ENCODE measurements at places on chromosomes 5 and 9. TPM values are rescaled to one million over a fixed set of nuclear protein-coding genes. Genes with fewer than 3 reads are reported as not detected.

The ZBTB34 gene
- 4.5 TPM for total RNA-seq

GRCh38 chr5:41925555-41925951 lies 472 bp downstream of the FBXO4 start:
- H3K4me1 ChIP-seq, result peaks cover 34% of the 10 kb centered on the region
- DNase-seq, result peak; percentile 29
- peak overlapping the region; percentile 96 for H3K27ac ChIP-seq
- peaks cover 9% of the 10 kb centered on the region for H3K36me3 ChIP-seq
- no peaks in the 10 kb centered on the region for H3K27me3 ChIP-seq
- peak overlapping the region; percentile 88 for H3K4me3 ChIP-seq

GRCh38 chr5:79961716-79962574 lies 29.1 kb downstream of the MTX3 start:
- no peaks in the 10 kb centered on the region for H3K36me3 ChIP-seq
- no peaks in the 10 kb centered on the region for H3K4me1 ChIP-seq
- no peak overlapping the region for H3K4me3 ChIP-seq
- no peak for DNase-seq
- H3K27me3 ChIP-seq, result no peaks in the 10 kb centered on the region

DNA sequence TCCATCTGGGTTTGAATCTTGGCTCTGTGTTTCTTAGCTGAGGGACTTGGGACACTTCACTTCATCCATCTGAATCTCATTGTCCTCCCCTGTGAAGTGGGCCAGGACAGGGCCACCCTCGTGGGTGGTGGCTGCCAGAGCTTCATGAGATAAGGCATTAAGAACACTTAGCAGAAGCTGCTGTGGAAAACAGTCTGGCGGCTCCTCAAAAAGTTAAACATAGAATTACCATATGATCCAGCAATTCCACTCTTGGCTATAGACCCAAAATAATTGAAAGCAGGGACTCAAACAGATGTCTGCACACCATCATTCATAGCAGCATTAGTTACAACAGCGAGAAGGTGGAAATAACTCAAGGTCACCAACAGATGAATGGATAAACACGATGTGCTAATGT lies 42.4 kb upstream of the GGTA1 start:
- DNase-seq, result peak; percentile 44
- peak overlapping the region; percentile 69 for H3K27ac ChIP-seq
- H3K27me3 ChIP-seq, result no peaks in the 10 kb centered on the region
- H3K4me3 ChIP-seq, result no peak overlapping the region
- no peaks in the 10 kb centered on the region for H3K36me3 ChIP-seq

DNA sequence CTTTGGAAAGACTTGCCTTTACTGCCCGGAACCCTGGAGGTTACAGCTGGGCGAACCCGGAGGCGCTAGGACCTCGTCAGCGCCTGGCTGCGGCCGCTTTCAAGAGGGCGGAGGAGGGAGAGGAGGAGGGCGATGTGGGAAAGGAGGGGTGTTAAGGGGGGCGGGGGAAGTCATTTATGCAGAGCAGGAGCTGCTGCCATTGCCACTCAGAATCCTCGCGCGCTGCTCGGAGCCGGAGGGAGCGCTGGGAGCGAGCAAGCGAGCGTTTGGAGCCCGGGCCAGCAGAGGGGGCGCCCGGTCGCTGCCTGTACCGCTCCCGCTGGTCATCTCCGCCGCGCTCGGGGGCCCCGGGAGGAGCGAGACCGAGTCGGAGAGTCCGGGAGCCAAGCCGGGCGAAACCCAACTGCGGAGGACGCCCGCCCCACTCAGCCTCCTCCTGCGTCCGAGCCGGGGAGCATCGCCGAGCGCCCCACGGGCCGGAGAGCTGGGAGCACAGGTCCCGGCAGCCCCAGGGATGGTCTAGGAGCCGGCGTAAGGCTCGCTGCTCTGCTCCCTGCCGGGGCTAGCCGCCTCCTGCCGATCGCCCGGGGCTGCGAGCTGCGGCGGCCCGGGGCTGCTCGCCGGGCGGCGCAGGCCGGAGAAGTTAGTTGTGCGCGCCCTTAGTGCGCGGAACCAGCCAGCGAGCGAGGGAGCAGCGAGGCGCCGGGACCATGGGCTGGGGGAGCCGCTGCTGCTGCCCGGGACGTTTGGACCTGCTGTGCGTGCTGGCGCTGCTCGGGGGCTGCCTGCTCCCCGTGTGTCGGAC lies at the start of gene PCSK5:
Gene PCSK5 (plus strand): TSS at position 202 of the 805 bp plus-strand sequence. CDS start 509 bp downstream, at position 711.
- H3K4me3 ChIP-seq, result peak within 1 kb of the TSS; percentile 85
- peaks cover 48% of the 10 kb centered on the region for H3K4me1 ChIP-seq
- peak within 1 kb of the TSS; percentile 87 for H3K27ac ChIP-seq

DNA sequence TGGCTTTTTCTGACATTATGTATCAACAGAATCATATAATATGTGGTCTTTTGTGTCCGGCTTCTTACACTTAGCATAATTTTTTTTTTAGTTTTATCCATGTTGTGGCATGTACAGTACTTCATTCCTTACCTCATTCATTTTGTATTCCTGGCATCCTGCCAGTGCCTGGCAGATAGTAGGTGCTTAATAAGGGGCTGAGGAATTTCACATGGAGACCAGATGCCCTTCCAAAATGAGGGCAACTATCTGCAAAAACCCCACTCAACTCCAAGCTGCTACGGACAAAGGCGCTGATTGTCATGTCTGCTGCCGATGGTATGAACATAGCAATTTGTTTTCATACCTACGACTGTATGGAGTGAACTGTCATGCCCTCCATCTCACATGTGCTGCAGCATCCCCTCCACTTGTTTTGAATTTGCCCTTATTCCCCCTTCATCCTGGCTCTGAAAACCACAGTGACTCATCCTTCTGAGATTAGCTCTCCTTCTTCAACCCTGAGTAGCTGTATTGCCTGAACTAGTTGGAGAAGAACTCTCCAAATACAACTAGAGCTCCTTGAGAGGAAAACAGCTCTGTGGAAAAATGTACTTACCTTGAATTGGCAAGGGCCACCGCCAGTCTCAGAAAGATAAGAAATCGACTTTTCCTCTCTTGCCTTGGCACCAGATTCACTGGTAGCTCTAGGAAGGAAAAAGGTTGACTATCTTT lies 41.3 kb upstream of the FOXE1 start:
- H3K4me3 ChIP-seq, result no peak overlapping the region
- DNase-seq, result no peak
- H3K4me1 ChIP-seq, result no peaks in the 10 kb centered on the region
- H3K36me3 ChIP-seq, result no peaks in the 10 kb centered on the region
- no peak overlapping the region for H3K27ac ChIP-seq
- H3K27me3 ChIP-seq, result peaks cover 43% of the 10 kb centered on the region

- no peaks in the 10 kb centered on the region for H3K36me3 ChIP-seq
- H3K27me3 ChIP-seq, result no peaks in the 10 kb centered on the region
- no peak for DNase-seq
- no peak overlapping the region for H3K4me3 ChIP-seq
Measured at GRCh38 chr9:129078691-129079503, 2.0 kb upstream of the DOLPP1 start.

The QRFP gene
- total RNA-seq, result not detected

- no peak for DNase-seq
- H3K4me1 ChIP-seq, result peaks cover 94% of the 10 kb centered on the region
Measured at GRCh38 chr5:163506726-163507125, 1.3 kb downstream of the MAT2B start.

The DIPK1B gene
- total RNA-seq, result 21.4 TPM

The SPINK6 gene
- not detected for total RNA-seq

The DMRT3 gene
- not detected for total RNA-seq

DNA sequence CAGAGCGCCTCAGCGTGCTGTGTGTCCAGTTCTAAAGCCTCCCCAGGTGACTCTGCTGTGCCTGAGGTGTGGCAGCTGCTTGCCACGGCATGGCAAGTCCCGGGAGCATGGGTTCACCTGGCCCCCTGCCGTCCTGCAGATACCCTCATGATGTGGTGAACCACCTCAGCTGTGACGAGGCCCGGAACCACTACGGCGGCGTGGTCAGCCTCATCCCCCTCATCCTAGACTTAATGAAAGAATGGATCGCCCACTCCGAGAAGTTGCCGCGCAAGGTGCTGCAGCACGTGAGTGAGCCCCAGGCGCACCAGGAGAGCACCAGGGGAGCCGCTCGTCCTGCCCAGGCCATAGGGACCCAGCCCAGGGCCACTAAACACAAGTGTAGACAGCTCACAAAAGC lies 9.5 kb downstream of the SPACA9 start:
- no peak overlapping the region for H3K27ac ChIP-seq
- no peaks in the 10 kb centered on the region for H3K27me3 ChIP-seq
- no peak for DNase-seq
- H3K4me1 ChIP-seq, result no peaks in the 10 kb centered on the region
- H3K36me3 ChIP-seq, result peaks cover 15% of the 10 kb centered on the region

- H3K4me1 ChIP-seq, result no peaks in the 10 kb centered on the region
- H3K27me3 ChIP-seq, result no peaks in the 10 kb centered on the region
- no peak overlapping the region for H3K4me3 ChIP-seq
- no peak for DNase-seq
Measured at GRCh38 chr9:81423589-81424326, 265.6 kb downstream of the TLE1 start.

DNA sequence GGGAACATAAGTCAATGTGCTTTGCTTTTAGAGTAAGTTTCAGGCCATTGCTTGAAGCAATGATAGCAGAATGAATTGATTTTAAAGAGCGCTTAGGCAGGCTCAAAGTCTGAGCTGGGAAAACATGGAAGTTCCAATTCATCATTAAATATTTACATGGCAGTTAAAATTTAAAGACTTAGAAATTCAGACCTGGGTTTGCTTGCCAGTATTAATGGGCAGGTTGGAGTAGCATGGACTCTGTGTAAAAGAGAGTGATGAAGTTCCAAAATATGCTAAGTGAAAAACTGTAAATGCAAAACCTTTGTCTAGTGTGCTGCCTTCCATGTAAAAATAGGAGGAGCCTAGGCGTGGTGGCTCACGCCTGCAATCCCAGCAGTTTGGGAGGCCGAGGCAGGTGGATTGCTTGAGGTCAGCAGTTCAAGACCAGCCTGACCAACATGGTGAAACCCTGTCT lies 48.3 kb upstream of the PIK3R1 start:
- H3K4me3 ChIP-seq, result no peak overlapping the region
- no peak overlapping the region for H3K27ac ChIP-seq
- no peaks in the 10 kb centered on the region for H3K36me3 ChIP-seq
- no peak for DNase-seq

The HTR1A gene
- total RNA-seq, result not detected

DNA sequence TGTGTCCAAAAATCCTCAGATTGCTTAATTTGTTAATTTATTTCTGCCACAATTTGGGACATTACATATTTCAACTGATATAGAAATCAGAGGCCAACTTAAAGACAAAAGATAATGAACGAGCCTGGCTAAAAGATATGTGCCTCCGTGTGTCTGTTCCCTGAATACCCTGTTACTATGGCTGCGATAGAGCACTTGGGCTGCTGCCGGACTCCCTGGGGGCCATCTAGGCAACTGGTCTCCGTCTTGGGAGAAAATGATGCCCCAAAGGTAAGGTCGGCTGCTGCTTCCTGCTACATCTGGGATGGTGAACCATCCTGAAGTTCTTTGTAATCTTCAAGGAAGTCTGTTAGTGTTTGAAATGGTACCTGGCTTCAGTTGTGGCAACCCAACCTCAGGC lies 72.0 kb downstream of the RCL1 start:
- peaks cover 18% of the 10 kb centered on the region for H3K36me3 ChIP-seq
- no peak overlapping the region for H3K4me3 ChIP-seq
- H3K27ac ChIP-seq, result no peak overlapping the region
- no peaks in the 10 kb centered on the region for H3K27me3 ChIP-seq
- no peak for DNase-seq

The SLC25A46 gene
- 67.9 TPM for total RNA-seq

The CD72 gene
- 0.63 TPM for total RNA-seq

The GABRA1 gene
- not detected for total RNA-seq

DNA sequence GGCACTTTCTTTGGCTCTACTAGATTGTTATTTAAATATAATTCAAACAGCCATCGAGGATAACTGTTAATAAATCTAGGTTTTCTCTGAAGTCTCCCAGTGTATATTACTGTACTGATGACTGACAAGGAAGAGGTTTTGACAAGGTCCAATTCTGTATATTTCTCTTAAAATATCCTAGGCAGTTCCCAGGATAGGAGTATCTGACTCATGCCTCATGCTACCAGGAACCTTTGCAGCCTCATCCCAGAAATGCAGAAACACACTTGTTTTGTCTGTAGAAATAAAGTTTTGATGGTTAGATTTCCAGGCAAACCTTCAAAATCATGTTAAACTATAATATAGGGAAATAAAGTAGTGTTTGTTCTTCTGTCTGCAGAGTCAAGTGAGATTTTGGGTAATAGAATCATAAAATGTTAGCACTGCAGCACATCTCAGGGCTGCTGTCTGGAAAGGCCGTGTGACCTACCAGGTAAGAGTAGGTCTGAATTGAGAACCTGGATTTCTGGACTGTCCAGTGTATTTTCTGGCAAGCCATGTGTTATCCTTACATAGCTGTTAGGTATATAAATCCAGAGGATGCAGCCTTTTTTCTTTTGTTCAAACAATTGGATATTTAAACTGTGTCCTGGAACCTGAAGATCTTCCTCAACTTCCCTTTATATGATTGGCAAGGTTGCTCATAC lies 8.3 kb downstream of the UBE2D2 start:
- peaks cover 78% of the 10 kb centered on the region for H3K4me1 ChIP-seq
- peaks cover 15% of the 10 kb centered on the region for H3K36me3 ChIP-seq

The IL13 gene
- not detected for total RNA-seq

- H3K4me3 ChIP-seq, result no peak overlapping the region
Measured at GRCh38 chr5:59238126-59238902, 655.2 kb downstream of the PDE4D start.

- H3K36me3 ChIP-seq, result no peaks in the 10 kb centered on the region
- no peak overlapping the region for H3K4me3 ChIP-seq
- peaks cover 14% of the 10 kb centered on the region for H3K4me1 ChIP-seq
- DNase-seq, result no peak
Measured at GRCh38 chr5:32683125-32683524, 28.0 kb upstream of the NPR3 start.
